ENCODE measurements at places on chromosomes 3 and 15.

DNA sequence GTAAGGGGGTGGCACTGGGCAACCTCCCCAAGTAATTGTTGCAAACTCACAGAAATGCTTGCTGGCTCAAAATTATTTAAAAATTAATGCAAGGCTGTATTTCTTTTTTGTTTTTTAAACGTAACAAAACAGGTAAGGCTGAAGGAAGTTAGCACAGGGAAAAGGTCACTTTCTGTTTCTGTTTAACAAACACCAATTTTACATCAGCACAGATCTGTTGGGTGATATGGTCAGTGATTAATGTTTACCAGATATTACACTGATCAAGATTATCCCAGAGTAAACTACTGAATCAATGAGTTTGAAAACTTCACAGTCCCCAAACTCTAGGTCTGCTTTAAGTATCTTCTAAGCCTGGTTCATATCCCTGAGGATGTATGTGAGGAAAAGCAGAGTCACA is 558.0 kb downstream of the FOXP1 start:
- no peak for DNase-seq

DNA sequence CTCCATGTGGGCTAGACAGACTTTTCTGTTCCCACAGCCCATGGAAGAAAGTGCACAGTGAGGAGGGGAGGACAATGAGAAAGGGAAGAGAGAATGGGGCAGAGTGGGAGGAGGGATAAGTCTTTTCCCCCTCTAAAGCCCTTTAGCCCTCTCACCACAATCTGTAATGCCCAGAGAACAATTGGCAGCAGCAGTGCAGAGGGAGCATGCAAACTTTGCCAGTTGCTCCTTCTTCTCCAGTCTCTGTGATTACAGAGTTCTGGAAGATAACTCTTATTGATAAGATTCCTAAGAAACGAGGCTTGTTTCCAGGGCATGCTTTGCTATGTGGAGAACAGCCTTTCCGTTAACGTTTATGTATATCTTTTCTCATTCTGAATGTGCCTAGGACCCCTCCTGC is 50.0 kb upstream of the FMN1 start:
- DNase-seq, result no peak

DNA sequence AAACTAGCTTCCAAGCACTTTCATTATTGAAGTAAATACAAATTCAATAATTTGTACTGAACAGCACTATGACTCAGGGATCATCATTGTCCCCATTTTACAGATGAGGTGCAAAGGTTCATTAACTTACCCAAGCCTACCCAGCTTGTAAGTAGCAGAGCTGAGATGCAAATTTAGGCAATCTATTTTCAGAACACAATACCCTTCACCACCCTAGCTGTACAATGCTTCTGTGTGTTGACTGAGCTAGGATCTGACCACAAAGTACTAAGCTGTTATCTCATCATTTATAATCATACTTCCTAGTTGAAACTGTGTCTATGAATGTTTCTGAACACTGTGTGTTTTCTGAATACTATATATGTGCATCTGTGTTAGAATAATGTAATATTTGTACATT is 3.2 kb upstream of the ILDR1 start:
- no peak for DNase-seq

DNA sequence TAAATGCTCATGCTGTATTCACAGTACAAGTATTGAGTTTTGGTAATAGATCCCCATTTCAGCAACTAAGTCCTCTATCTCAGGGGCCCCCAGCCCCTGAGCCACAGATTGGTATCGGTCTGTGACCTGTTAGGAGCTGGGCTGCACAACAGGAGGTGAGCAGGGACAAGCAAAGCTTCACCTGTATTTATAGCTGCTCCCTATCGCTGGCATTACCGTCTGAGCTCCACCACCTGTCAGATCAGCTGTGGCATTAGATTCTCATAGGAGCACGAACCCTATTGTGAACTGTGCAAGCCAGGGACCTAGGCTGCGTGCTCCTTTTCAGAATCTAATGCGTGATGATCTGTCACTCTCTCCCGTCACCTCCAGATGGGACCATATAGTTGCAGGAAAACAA is 262.8 kb upstream of the UBE2E2 start:
- no peak for DNase-seq

DNA sequence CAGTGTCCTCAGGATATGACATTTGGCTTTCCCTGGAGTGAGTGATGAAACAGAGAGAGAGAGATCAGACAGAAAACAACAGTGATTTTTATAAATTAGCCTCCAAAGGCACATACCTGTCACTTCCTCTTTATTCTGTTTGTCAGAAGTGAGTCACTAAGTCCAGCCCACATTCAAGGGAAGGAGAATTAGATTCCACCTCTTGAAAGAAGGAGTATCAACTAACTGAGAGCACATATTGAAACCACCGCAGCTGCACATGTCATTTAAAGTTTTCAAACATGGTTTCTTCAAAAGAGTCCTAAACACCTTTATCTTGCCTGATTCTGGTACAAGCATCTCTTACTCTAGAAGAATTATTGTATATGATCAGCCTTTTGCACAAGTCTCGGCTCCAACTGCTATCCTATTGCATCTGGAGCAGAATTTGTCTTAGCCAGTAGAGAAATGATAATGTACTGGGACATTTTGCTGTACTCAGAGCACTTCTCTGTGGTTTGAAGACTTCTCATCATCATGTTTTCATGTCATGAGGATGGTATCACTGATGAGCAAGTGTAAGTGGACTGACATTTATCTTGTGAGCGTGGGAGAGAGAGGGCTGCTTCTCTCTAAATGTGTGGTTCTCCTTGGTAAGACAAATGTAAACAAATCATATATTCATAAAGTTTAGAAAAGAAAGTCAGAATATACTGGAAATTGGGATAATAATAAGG is 338.9 kb upstream of the CFAP20DC start:
- no peak for DNase-seq

DNA sequence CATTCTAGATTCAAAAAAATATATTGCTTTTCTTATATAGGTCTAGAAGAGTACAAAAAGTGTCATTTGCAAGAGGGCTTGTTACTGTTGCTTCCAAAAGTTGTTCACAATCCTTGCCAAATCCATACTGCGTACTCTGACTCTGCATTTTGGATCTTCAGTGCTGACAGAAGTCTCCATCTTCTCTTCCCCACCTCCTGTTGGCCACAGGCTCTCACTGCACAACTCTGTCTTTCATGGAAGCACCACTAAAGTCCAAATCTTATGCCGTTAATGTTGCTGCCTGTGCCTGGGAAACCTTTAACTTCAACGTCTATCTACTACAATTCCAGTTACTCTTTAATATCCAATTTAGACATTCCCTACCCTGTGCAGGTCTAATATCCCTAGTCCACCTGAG is 419.9 kb downstream of the NR2F2 start:
- no peak for DNase-seq

DNA sequence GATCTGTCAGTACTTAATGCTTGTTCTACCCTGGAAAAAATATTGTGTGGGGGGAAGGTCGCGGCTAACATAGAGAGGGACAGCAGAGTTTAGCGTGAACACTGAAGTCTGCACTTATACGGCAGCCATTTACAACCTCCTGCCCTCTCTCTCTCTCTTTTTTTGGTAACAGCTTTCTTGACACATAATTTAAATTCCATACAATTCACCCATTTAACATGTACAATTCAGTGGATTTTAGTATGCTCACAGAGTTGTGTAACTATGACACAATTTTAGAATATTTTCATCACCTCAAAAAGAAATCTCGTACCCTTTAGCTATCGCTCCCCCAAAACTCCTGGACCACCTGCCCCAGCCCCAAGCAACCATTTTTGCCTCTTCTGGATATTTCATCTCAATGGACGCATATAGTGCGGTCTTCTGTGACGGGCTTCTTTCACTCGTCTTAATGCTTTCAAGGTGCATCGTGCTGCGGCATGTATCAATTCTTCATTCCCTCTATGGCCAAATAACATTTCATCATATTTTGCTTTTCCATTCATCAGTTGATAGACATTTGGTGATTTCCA is 141.8 kb downstream of the XXYLT1 start:
- DNase-seq, result no peak

GRCh38 chr3:170355738-170356595 is 1.5 kb upstream of the SKIL start:
- no peak for DNase-seq

DNA sequence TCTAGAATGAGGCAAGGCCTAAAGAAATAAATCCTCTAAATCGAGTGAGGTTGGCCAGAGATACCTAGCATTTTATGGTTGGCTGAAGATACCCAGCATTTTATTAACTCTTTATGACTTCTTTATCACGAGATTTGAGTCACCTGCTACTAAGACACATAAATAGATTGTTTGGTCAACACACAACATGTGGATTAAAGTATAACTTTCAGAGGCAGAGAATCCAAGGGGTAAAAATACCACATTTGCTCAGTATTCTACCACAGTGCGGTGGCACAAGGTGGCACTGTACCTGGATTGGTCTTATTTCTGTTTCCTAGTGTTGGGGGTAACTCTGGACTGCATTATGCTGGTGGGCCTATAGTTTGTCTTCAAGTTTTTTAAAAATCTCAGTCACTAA is 27.0 kb upstream of the VILL start:
- DNase-seq, result no peak

DNA sequence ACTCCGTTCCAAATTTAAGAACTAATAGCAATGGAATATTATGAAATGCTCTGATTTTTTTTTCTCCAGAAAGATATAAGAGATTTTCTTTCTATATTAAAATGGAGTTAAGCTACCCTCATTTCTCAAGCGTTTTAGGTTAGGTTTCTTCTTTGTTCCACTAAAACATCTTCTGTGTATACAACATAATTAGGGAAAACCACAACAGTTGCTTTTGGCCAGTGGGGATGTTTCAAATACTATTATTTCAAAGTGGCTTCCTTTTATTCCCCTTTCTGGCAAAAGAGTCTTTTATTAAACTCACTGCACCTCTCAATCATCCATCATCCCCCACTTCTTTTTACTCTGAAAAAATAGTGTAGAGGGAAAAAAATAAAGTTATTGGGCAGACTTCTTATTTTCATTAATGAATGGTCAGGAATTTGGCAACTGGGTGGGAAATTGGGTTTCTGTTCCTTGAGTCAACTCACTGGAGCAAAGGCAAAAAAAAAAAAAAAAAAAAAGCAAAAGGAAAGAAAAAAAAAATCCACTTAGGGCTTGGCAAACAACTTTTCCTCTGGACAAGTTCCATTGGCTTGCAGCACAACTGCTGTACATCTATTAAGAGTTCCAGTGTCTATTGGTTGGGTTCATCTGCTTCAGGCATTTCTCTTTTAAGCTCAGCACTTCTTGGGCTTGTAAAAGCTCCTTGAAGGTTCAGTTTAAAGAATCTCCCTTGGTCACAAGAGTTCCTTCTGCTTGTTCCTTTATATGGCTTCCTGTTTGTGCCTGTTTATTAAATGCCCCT is 963.4 kb downstream of the ROBO1 start:
- DNase-seq, result no peak

- DNase-seq, result no peak
Measured at GRCh38 chr3:33025648-33026178, 71.2 kb downstream of the GLB1 start.

DNA sequence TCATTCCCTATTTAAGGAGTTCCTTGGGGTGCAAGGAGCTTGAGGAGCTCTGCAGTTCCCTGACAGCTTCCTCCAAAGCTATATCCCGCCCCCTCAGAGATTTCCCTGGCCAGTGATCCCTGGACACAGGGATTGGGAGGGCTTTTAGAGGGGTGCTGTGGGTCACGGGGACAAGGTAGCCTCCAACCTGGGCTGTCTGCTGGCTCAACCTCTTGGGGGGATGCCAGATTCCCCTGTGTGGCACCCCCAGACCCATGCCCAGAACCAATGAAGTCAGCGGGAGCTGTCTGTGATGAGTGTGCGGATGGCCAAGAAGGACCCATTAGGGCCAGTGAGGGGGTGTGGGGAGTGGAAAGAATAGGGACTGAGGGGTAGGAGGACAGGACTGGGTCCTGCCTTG is 21.0 kb upstream of the ATP2B2 start:
- DNase-seq, result no peak

DNA sequence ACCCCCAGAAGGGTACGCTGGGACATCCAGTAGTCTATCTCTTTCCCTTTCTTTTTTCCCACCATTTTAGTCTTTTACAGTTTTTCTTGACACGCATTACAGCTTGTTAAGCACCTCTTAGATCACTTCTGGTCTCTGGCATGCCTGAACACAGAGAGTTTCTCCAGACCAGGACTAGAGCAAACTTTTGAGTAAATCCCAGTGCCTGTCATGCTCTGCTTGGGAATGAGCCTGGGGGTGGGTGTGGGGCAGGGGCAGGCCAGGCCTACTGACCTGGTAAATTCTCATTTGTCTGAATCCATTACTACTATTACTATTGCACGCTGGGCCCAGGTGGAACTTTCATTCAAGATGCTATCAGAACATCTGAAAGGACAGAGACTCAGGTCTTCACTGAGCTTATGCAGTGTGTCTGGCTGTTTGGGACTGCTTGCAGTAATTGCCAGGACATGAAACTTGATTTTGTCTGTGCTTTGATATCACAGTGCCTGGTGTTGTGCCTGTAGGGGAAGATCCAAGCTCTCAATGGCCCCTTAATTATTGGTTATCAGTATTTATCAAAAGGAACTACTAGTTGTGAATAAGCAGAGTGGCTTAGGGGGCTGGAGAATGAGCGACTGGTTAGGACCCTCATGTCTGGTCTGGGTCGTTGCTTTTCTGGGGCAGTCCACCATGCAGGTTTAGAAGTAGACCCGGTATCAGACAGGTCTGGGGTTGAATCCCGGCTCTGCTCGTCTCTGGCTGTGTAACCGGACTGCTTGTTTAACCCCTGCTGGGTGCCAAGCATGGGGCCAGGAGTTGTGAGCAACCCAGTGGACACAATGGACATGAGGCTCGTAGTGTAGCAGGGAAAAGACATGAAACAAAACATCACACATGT is 196.1 kb upstream of the TLE3 start:
- DNase-seq, result no peak
